ENCODE measurements at places on chromosomes 13 and 19. TPM values are rescaled to one million over a fixed set of nuclear protein-coding genes. Genes with fewer than 3 reads are reported as not detected.
A peak's percentile ranks its signal among the peaks of the same experiment; 100 is the strongest.

DNA sequence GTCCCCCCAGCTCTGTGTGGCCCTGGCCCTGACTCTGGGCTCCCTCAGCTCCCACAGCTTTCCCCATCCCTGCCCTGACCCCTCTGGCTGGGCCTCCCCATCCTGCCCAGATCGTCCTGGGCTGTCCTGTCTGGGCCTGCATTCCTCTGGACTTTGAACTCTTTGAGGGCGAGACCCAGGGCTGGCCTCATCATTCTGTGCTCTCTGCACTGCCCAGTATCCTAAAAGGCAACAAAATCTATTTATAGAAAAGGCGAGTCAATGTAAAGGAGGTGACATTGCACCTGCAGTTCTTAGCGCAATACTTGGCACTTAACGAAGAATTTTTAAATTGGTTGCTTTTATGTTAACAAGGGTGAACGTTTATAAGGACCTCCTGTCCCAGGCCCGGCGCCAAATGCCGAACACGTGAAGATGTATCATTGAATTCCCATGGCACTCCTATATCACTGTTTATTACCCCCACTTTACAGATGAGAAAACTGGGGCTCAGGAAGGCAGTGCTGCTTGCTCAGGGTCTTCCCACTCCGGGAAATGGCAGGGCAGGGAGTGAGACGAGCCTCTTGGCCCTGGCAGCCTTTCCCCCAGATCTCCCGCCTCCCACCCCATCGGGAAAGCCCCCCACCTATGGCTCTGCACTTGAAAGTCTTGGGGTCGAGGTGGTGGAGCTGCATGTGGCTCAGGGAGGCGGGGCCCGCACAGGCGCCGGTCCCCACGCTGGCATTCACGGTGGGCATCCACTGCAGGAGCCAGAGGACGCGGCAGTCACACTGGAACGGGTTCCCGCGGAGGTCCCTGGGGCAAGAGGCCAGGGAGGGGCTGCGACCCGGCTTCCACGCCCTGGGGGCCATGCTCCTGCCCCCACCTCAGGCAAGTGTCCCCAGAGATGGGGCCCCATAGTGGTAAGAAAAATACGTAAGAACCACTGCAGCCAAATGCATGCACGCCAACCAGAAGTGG, 3.8 kb downstream of the LGI4 start:
- no peak for DNase-seq

GRCh38 chr19:14906711-14907110, 20.8 kb upstream of the OR7A17 start:
- no peak for DNase-seq

DNA sequence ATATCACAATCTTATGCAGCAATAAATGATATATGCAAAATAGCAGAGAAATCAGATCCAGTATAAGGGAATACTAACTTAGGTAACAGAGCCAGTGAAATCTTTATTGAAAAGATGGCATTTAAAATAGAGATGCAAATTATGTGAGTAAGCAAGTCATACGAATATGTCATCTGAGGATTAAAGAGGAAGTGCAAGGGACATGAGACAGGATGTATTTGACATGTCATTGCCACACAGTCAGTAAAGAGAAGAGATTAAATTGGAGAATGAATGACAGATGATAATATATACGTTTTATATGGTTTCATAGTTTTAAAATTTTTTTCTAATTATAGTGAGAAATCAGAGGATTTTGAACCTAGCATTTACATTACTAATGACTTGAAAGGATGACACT, 426.4 kb downstream of the SLITRK5 start:
- no peak for DNase-seq

- DNase-seq = no peak
Observed at GRCh38 chr19:43504426-43505185, at the start of gene PHLDB3. TSS of gene PHLDB3 (minus strand) at chr19:43504746. CDS start at chr19:43504118, 628 bp downstream.

DNA sequence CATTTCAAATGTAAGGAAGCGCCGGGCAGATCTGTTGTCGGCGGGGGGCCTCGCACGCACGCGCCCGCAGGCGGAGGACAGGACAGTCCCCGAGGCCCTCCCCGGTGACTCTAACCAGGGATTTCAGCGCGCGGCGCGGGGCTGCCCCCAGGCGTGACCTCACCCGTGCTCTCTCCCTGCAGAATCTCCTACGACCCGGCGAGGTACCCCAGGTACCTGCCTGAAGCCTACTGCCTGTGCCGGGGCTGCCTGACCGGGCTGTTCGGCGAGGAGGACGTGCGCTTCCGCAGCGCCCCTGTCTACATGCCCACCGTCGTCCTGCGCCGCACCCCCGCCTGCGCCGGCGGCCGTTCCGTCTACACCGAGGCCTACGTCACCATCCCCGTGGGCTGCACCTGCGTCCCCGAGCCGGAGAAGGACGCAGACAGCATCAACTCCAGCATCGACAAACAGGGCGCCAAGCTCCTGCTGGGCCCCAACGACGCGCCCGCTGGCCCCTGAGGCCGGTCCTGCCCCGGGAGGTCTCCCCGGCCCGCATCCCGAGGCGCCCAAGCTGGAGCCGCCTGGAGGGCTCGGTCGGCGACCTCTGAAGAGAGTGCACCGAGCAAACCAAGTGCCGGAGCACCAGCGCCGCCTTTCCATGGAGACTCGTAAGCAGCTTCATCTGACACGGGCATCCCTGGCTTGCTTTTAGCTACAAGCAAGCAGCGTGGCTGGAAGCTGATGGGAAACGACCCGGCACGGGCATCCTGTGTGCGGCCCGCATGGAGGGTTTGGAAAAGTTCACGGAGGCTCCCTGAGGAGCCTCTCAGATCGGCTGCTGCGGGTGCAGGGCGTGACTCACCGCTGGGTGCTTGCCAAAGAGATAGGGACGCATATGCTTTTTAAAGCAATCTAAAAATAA, 18.2 kb downstream of the IL17D start:
- peak; percentile 43 for DNase-seq

- DNase-seq = no peak
Observed at GRCh38 chr19:2444251-2445002, 12.3 kb downstream of the LMNB2 start.

DNA sequence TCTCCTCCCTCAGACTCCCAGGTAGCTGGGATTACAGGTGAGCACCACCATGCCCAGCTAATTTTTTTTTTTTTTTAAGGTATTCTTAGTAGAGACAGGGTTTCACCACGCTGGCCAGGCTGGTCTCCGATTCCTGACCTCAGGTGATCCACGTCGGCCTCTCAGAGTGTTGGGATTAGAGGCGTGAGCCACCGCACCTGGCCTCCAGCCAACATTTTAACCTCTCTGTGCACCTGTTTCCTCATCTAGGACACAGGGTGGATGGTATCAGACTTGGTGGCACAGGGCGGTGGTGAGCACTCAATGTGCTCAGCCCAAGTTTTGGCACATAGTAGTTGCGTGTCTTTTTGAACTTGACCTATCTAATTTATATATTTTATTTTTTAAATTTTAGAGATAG, 12.5 kb downstream of the APBA3 start:
- no peak for DNase-seq

DNA sequence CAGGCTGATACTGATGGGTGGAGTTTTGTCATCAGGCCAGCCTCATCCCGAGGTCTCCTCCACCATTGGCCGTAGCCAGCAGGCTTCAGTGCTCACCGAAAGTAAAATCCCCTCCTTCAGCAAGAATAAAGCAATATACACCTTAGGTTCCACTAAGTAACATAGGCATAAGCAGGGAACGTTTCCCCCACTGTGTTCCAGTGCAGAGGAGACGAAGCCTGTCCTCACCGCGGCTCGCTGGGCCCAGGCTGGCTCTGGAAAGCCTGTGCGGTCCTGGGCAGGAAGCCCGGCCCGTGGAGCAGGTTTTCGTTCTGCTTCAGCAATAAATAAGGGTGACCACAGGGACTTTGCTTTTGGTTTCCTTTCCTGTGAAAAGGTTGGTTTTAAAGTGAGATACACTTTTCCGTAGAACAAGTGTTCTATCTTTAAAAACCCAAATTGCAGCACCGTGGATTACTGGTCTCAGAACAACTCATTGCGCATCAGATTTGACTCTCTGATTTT, 16.3 kb upstream of the TEX29 start:
- DNase-seq = no peak

DNA sequence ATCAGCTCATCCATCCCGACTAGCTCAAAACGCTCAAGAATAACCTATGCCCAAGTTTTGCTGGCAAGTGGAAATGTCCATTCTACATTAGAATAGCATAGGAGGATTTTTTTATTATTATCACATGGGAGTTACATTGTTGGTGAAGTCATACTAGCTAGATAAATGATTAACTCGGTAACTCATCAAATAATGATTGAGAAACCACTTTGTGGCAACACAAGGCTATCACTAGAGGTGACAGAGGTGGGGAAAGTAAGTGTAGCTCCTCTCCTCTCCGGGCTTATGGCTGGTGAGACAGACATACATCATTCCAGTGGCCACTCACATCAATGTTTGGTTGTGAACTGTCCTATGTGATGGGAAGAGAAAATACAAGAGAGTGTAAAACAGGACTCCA, 161.6 kb downstream of the ZIC5 start:
- no peak for DNase-seq

DNA sequence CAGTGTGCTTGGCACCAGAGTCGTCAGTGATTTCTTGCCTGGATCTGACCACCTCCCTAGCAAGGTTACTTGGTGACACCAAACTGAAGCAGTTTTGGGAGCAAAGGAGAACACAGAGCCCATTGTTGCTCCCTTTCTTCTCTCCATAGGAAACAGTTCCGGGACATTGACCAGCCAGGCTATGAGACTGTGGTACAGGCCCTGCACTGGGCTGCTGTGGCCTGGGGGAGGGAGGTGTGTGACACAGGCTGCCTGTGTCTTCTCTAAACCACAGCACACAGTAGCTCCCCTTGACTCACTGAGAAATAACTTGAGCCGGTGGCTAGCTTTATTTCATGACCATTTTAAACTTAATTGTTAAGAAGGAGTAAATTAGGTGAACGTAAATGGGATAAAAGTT, 214.8 kb upstream of the UBL3 start:
- DNase-seq = no peak

- DNase-seq = no peak
Observed at GRCh38 chr13:22092791-22093560, 422.1 kb downstream of the FGF9 start.

- no peak for DNase-seq
Observed at GRCh38 chr13:108056278-108056677, 159.1 kb downstream of the LIG4 start.

DNA sequence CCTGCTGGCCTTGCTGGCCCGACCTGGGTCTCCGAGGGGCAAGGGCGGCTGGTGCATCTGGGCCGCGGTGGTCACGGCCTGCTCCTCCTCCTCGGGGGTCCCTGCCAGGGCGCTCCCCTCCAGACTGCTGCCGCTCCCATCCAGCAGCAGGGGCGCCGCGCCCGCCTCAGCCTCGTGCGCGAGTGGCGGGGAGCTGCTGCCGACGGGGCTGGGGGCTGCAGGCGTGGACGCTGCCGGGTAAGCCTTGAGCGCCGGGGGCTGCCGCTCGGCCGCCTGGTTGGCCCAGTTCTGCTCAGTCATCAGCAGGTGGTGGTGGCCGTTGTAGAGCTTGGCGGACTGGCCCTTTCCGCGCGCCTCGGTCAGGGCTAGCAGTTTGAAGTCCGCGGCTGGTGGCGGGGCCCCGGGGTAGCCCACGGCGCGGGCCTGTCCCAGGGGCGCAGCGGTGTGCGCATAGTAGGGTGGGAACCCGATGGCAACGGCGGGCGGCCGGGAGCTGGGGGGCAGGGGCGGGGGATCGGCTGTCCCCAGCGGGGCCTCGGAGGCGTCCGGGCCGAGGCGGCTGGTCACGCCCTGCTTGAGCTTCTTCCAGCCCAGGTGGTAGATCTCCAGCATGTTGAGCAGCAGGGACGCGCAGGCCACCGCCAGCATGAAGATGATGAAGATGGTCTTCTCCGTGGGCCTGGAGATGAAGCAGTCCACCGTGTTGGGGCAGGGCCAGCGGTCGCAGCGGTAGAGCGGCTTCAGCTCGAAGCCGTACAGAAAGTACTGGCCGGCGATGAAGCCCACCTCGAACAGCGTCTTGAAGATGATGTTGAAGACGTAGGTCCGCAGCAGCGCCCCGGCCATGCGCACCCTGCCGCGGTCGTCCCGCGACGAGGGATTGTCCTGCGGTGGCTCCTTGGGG, 18.6 kb downstream of the GJA3 start:
- no peak for DNase-seq

LILRB5 gene
- 0.16 TPM for total RNA-seq

ADGRE2 gene
- 0.16 TPM for total RNA-seq

AMER2 gene
- total RNA-seq = 161 TPM

ATCAY gene
- total RNA-seq = 85.9 TPM

MUC16 gene
- total RNA-seq = not detected

METTL21C gene
- total RNA-seq = not detected

PGLYRP1 gene
- not detected for total RNA-seq

ITGBL1 gene
- total RNA-seq = 1.1 TPM

ZNF653 gene
- 8.3 TPM for total RNA-seq
